ENCODE measurements at places on chromosomes 12 and 14. TPM values are rescaled to one million over a fixed set of nuclear protein-coding genes. Genes with fewer than 3 reads are reported as not detected.

DNA sequence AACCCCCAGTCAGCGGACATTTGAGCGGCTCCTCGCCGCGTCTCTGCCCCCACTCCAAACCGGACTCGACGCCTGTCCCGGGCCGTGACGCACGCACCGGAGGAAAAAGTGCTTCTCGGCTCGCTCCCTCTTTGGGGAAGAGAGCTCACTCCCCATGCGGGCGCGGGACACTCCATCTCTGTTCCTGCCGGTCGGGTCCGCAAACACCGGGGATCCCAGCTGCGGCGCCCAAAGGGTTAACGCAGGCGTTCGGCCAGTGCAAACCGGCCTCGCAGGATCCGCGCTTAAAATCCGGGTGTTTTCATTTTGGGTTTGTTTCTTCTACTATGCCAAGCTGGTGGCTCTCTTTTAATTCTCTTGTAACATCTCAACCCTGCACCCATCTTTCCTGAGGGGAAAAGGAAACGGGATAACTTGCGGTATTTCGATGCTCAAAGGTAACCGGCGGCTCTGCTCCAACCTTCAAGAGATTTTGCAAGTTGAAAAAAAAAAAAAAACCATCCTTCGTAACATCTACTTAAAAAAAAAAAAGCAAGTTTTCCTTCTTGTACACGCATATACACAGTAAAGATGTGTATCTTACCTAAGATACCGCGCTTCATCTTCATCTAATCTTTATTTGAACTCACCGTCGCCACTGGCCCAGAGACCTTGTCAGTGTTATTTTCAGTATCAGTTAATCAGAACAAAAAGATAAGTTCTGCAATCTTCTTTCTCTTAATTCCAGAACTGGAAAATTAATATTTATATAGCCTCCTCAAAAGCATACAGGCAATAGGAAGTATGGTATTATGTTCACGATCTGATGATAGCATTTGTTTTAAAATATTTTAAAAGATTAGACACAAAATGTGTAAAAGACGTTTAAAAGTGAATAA is 1.6 kb upstream of the ATP2B1 start:
- no peak for DNase-seq

DNA sequence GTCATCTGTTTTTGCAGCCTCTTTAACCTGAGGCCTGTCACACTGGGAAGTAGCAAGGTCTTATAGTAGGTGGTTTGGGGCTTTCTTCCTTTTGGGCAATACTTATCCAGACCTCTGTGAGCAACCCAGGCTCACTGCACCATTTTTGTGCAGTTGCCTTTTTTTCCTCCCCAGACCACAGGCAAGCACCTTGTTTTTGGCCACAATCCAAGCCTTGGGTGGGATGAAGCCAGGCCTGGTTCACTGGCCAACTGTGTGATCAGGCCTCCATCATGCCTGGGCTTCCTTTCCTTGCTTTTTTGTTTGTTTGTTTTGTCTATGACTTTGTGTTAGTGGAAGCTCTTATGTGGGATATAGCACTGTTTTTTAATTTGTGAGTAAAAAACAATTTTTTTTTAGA is 71.7 kb downstream of the DNAH10 start:
- no peak for DNase-seq

DNA sequence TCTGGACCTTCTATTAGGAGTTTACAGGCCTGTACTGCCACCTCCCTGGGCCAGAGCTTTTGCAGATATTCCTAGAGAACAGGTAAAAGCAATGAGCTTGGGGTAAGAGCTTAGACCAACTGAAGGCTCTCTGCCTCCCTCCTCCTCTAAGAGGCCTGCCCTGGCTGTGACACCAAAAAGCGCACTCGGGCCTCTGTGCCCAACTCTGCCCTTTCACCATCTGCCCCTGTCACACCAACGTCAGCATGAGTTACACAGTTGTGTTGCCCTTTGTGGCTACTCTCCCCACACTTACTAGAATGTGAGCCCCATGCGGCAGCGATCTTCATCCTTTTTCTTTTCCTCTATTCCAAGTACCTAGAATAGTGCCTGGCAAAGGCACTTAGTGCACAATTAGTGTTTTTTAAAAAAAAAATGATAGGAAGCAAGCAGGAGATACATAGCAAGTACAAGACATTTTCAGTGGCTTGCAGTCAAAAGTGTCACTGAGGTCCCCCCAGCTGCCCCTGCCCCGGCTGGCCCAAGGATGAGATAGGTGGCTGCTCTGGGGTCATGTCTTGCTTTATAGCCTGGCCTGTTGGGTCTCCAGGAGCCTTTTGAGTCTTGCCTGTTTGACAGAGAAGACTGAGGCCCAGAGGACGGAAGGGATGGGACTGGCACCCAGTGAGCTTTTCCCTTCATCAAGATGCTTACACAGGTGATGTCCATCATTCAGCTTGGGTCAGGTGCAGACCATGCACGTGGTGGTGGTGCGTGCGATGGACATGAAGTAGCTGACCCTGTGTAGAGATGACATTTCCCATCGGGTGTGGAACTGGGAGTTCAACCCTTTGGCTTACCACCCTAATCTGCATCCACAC is 12.5 kb downstream of the CKB start:
- DNase-seq: no peak

DNA sequence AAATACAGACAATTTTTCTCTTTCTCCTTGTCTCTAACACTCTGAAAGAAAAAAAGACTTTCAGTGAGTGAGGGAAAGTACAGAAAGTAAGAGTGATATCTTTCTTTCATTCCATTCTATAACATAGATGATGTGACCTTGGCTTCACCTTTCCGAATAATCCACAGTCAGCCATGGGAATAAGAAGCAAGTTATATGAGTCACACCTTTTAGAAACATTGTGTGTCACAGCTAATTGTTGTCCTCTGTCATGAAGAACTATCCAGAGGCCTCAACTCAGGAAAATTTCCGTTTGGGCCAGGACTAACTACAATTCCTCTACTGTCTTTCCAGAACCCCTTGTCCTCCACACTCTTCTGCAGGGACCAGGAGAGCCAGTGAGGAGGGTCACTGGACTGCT is 209.7 kb upstream of the FAR2 start:
- DNase-seq: no peak

DNA sequence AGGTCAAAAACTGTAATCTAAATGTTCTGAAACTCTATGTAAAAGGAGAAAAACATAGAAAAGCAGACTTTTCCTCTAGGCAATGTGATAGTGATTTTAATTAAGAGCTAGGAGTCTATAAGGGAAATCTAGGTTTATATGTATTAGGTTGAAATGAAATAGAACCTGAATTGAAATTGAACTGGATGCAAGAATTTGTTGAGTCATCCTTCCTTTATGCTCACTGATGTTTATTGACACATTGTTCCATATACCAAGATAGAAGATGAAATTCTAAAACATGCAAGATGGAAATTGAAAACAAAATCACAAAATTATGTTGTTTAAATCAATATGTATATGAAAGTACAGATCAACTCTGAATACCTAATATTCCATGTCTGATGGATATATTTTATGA is 170.4 kb upstream of the FLRT2 start:
- no peak for DNase-seq

DNA sequence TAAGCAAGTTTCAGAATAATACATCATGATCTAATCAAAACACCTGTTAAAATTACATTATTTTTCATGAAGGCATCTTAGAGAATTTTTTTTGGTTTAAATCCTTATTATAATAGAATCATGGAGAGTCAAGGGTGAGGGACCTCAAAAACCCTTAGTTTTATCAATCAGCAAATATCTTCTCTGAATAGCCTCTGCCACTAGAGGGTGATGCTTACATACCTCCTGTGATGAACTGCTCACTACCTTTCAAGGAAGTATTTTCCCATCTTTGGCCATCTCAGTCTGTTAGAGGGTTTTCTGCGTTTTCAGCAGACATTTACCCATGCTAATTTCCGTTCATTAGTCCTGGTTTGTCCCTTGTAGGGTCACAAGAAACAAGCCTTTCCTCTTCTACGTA is 200.2 kb downstream of the TRHDE start:
- no peak for DNase-seq

DNA sequence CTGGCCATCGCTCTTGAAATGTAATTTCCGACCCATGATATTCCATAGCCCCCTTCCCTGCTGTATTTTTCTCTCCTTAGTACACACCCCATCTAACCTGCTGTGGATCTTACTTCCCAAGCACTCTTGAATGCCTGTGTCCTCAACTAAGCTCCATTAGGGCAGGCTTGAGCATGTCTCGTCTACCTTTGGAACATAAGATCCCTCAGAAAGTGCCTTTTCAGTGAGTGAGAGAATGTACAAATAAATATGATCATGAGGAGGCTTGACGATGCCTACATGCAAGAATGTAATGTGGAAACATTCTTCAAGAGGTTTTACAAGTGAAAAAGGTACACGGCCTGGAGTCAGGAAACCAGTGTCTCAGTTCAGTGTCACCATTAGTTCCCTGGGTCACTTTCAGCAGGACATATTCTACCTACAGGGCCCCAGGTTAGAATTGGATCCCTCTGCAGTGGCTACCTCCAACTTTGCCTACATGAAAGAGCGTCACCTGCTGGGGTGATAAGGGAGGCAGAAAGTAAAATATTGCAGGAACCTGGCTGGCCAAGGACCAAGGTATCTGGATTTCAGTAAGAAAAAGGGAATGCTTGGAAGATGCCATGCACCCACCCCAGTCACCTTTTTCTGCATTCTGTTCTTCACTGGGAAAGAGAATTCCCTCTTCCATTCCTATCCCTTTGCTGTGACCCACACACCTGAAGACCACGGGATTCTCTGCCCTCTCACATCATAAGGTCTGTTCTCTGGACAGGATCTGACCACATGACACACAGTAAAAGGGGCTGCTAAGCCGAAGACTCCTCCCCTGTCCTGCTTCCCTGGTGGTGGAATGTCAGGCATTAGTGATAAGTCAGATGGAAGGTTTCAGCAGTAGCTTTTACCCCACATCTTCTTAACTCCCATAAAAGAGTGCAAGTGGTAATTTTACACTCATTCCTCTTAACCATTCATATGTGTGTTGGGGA is 24.6 kb upstream of the SERPINA1 start:
- no peak for DNase-seq

GRCh38 chr14:98889836-98890185 is 382.2 kb downstream of the BCL11B start:
- DNase-seq: no peak

GRCh38 chr12:119669744-119670472 is 2.0 kb downstream of the PRKAB1 start:
- no peak for DNase-seq

DNA sequence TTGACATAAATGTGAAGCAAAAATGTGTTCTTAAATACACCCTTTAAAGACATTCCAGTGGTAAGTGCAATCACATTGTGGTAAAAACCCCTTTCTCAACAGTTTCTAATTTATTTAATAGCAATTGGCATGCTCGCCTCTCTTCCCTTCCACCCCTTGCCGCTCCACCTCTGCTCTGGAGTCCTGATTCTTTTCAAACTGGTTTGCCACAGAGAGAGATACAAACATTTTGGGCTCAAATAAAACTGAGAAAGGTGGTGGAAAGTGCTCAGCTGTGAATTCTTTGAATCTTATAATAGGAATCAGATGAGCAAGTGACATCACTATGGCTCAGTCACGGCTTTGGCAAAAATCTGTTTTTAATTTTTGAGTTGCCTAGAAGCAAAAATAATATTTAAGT is 993.9 kb downstream of the GALC start:
- no peak for DNase-seq

GRCh38 chr12:118189741-118190191 is 53.8 kb downstream of the PEBP1 start:
- DNase-seq: no peak

GRCh38 chr12:98456576-98457573 is 58.5 kb upstream of the TMPO start:
- no peak for DNase-seq

GRCh38 chr12:71684081-71684480 is 1.8 kb upstream of the TMEM19 start:
- DNase-seq: no peak

The C12orf50 gene
- polyA plus RNA-seq: 0.34 TPM

The BRI3BP gene
- polyA plus RNA-seq: 2.7 TPM

The BDKRB2 gene
- polyA plus RNA-seq: 1.1 TPM

The PLCZ1 gene
- polyA plus RNA-seq: 0.16 TPM

The SDR9C7 gene
- 0.46 TPM for polyA plus RNA-seq
